CMK (cell line): ENCODE measurements at places on chromosomes 6 and 20.

DNA sequence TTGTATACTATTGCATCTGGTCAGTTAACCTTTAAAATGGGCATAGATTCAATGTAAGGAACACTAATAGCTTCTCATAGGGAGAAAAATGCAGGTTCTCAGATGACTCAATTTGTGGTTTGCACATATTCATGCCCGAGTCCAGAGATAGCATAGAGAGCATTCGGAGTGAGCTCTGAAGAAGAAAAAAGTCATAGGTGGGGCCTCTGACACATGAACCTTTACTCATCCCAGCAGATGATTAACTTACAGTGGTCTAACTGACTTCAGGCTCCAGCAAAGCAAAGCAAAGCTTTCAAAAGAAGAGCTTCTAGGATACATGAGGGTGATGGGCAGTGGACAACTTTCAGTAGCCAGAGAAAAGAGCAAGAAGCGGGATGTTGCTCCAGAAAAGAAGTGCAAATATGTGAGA lies 55.3 kb upstream of the BTN3A2 start:
- DNase-seq = no peak

DNA sequence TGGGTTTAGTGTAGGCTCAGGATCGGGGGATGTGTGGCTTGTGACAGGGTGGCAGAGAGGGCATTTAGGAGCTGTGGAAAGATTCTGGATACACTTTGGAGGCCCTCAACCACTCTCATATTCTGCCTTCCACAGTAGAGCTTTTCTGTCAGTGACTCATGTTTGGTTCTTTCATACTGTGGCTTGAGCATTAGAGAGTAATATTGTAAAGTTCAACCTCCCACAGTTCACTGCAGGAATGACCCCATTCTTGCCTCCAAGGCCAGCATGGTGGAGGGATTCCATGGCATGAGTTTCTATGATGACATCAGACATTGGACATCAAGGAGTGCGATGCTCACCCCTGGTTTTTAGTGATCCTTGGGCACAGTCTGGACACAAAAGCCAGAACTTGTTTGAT lies 50.9 kb downstream of the DTD1 start:
- DNase-seq = no peak

- no peak for DNase-seq
Measured at GRCh38 chr6:45297320-45297719, 30.8 kb upstream of the RUNX2 start.

DNA sequence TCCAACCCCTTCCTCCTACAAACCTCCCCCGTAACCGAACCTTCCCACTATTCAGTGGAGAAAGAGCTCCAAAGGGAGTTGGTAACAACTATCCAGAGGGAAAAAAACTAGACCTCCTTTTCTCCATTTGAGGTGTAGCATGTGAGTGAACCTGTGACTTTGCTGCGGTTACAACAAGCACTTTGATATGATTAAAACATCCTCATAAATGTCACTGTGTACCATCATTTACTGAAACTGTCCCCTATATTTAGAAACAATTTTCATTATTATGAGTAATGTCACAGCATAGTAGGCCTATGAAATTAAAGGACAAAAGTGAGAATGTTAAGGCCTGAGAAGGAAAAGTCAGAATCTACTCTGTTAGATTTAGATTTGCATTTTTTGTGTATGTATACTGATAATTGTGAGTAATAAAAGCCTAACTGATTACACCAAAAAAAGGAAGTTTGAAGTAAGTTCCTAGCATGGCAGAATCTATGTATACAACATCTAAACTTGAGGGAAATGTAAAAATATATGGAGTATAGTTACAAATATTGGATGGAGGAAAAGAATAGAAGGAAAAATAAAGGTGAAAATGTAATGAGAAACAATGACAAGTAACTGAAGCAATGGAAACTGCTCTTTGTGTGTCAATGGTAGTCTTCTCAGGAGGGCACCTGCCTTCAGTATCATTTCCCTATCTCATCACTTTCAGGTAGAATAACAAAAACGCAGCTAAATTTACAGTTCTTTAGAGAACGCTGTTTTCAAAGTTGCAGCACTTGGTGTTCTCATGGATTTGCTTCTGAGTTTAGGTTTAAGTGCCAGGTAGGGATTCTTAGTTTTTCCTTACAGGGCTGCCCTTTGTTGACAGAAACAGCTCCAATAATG lies 145.9 kb downstream of the IMPG1 start:
- no peak for DNase-seq

- no peak for DNase-seq
Measured at GRCh38 chr6:147651249-147652063, 143.0 kb downstream of the SAMD5 start.

- DNase-seq = no peak
Measured at GRCh38 chr6:50128420-50129005, 78.8 kb upstream of the DEFB112 start.

DNA sequence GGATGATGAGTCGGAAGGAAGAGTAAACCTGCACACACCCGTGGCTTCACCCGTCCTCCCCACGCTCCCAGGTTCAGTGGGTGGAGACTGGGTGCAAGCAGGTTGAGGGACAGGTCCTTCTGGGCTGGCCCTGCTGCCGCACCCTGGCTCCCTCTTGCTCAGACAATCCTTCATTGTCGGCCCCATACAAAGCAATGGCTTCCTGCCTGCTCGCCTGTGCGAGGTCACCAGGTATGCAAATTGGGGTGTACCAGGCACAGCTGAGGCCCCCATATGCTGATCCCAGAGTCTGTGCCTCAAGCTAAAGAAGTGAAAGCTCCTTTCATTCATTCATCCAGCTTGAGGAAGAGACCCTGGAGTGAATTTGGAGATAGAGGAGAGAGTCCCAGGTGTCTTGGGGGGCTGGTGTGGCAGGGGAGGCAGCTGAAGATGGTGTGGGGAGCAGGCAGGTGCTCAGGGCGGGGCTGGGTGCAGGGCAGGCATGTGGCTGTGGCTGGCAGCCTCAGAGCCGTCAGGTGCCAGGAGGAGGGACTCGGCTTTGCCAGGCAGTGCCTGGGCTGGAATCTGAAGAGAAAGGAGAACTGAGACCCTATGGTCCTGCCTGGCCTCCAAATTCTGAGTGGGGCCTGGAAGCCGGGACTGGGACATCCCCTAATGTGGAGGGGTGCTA lies 4.7 kb downstream of the SLCO4A1 start:
- DNase-seq = no peak

- DNase-seq = no peak
Measured at GRCh38 chr6:131054392-131055250, 8.4 kb downstream of the EPB41L2 start.

GRCh38 chr6:29696147-29697125 lies 15.5 kb upstream of the ZFP57 start:
- no peak for DNase-seq

DNA sequence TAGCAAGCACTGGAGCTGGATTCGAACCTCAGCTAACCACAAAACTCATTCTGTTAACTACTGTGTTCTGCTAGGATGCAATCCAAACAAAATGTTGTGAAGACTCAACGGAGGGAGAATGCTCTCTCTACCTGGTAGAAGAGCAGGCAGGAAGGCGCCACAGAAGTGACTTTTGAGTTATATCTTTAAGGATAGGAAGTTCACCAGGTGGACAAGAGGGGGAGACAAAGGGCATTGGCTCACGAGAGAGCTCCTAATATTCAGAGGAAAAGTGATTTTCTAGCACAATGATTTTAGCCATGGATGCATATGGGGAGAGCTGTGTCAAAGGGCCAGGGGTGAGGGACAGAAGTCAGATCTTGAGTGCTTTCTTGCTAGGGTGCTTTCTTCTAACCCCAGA lies 108.4 kb upstream of the MAFB start:
- no peak for DNase-seq

DNA sequence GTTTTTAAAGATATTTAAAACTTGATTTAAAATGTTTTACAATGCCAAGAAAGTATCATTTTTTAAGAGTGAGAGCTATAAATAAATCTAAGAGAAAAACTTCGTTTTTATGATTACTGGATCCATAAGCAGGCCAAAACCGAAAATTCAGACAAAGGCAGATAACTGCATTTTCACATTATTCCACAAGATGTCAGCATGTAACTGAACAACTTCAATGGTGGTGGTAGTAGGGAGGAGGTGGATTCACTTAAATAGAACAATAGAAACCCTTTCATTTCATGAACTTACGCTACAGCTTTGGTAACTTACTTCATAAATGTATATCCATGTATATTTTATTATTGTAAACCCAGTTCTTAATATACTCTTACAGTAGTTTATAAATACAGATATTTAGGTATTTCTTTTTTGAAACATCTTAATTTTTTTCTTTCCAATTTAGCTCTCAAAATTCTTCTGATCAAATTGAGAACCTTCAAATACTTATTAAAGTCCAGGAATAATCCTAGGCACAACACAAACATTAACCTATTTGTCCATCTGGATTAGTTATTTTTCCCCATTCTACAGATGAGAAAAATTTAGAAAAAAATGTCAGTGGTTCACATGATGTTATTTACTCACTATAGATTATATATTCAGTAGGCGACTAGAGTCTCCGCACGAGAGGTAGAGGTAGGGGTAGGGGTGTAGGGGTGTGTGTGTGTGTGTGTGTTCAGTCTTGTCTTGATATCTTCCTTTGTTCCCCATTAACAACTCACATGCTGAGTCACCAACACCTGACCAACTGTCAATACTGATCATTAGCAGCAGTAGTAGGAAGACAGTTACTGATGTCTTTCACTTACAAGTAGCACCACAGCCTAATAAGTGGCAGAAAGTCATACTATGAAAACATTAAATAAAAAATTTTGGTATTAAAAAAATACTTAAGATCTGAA lies 111.5 kb downstream of the ARHGAP18 start:
- no peak for DNase-seq

DNA sequence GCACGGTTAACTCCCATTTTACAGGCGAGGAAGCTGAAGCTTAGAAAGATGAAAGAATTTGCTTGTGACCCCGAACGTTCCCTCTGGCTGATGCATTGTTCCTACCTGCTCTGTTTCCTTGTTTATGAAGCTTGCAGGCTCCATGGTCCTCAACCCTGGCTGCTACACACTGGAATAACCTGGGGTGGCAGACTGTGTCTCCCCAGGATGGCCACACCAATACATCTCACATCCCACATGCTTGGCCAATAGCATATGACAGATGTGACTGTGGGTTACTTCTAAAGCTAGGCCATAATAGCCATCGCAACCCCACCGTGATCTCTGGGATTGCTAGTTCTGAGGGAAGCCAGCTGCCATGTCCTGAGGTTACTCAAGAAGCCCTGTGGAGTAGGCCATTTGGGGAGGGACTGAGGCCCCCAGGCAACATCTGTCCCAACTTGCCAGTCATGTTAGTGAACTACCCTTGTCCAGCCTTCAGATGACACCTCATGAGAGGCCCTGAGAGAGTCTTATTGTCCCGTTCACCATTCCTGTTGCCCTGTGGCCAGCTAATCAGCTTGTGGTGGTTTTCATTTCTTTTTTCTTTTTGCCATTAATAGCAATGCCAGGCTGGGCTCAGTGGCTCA lies 6.7 kb upstream of the FAM110A start:
- DNase-seq = no peak

DNA sequence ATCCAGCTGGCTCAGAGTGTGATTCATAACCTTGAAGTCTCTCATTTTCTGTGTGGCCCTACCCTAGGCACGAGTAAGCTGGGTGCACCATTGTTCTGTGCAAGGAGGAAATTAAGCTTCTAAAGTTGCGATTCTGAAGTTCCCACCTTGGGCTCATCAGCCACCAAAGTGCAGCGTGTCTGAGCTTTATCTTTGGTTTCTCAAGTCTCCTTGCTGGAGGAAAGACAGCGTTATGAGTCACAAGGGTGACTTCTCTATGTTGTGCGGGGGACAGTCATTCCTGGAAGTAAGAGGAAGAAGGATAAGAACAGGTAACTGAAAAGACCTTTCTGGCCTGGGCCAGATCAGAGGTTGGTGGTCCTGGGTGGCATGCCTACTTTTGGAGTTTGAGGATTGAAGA lies 16.8 kb downstream of the MRAP2 start:
- DNase-seq = no peak

GRCh38 chr6:6875818-6876470 lies 231.8 kb upstream of the RREB1 start:
- DNase-seq = no peak

DNA sequence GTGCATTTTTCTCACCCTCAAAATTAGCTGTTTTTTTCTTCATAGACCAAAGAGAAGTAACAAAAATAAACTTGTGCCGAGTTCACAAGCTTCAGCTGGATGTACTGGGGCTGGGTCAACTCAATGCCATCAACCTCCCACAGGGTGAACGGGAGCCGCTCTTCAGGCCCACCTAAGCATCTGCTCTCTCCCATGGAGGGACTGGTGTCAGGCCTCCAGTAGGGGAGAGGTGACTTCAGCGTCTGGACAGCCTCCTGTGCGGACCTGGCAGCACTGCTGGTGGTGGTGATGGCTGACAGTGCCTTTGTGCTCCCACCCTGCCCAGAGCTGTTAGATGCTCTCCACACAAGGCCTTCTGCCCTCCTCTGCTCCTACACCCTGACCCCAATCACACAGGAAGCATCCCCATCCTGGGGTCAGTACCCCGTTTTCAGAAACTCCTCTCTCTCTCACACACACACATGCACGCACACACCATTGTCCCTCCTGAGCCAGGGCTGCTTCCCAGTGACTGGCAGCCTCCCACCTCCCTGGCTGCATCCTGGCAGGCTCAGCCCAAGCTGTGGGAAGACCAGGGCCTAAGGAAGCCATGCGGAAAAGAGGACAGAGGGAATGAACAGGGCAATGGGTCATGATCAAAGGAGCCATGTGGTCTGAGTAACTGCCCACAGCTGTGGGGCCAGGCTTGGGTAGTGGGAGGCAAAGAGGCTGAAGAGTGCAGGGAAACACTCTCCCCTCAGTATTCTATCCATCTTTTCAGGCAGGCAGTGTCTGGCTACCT lies 17.7 kb downstream of the CST8 start:
- DNase-seq = no peak

DNA sequence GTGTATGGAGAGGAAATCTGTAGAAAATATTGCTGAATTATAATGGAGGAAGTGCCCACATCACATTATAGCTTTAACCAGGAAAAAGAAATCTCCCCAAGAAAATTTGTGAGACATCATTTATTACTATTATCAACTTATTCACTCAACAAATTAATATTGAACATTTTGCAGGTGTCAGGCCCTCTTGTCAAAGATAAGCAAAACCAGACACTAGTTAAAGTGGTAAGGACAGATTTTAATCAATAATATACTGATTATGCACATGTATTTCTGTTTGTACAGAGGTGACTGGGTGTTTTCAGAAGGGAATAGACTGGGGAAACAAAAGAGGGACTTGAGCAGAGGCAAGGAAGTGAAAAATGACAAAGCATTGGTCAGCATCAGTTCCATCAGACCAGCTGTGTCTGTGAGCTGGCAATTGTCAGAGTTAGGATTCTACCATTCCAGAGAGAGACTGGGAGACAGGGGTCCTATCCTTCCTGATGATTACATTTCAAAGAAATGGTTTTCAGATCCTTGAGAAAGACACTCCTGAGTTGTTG lies 519.2 kb downstream of the UTRN start:
- DNase-seq = no peak

DNA sequence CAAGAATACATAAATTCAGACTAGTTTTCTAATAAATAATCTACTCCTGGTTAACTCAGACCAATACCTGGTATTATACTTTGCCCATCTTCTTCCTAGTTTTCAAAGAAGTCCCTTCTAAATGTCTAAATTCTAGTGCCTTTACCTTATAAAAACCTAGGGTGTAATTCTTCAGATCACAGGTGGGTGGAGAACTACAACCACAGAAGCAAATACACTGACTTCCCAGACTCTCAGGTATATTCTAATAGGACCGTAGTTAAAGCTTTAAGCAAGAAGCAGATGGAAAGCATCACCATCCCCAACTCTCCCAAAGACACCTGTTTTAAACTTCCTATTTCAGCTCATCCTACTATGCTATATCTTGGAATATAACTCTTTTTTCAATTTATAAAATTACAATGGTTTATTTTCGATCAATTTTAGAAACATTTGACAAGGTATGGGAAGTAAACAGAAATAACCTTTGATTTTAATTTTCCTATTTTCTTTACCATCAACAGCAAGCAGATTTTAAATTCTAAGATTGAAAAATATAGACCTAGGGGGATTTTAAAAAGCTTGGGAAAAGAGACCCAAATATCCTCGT lies 15.8 kb downstream of the MAN1A1 start:
- no peak for DNase-seq
